Epithelial cell of esophagus (primary cell): ENCODE measurements at places on chromosomes 16 and 17.

DNA sequence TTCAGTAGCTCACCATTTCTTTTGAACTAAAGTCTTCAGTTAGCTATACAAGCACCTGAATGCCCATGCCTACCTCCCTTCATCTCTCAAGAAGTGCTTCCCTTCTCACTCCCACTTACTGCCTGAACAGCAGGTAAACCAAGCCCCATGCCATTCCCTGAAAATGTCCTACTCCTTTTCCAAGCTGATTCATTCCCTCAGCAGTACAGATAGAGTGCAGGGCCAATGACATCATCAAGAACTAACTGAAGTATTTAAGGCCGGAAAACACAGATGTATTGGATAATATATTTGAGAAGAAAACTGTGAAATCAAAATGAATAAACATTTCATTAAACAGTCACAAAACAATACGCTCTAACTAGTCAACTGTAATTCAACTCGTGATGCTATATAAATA, 478.8 kb upstream of the CDH11 start:
- DNase-seq: no peak

DNA sequence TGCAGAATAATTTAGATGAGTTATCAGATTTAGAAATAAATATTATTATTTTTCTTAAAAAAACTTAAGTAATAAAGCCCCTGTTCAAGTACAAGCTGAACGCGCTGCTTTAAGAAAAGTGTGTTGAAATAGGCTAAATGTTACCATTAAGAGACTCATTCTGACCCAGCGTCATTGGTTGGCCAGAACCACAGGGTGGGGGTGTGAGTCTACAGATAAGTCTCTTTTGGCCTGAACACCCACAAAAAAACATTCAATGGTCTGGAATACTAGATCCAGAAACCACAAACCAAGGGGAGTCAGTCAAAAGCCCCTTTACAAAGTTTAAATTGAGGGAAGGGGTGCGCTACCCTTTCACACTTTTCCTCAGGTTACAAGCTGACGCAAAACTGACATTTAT, 776.1 kb downstream of the KCNJ2 start:
- DNase-seq: no peak

- DNase-seq: no peak
Measured at GRCh38 chr17:39791111-39791992, 53.6 kb downstream of the GRB7 start.

- peak; percentile 57 for DNase-seq
Measured at GRCh38 chr17:28811651-28812090, 30.9 kb downstream of the FAM222B start.

GRCh38 chr17:20266806-20267458, 200.4 kb downstream of the LGALS9B start:
- peak; percentile 82 for DNase-seq

GRCh38 chr17:60947100-60947499, 269.4 kb downstream of the BCAS3 start:
- DNase-seq: no peak

DNA sequence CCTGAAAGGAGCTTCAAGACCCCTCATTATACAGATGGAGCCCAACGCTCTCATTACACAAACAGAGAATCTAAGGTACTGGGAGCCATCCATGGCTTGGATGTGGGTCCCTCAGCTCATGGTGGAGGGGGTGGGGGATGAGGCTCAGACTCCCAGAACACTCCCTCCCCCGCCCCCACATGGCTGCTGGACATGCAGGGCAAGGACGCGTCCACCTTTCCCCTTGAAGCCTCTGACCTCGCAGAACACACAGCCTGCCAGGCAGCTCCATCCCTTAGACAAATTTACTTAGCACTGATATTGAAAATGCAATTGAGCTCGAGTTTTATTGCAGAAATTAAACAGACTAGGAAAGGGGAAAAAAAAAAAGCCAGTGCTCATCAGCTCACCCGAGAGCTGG, 203.9 kb downstream of the ZNF423 start:
- no peak for DNase-seq

GRCh38 chr17:957856-958421, 21.6 kb downstream of the NXN start:
- no peak for DNase-seq

DNA sequence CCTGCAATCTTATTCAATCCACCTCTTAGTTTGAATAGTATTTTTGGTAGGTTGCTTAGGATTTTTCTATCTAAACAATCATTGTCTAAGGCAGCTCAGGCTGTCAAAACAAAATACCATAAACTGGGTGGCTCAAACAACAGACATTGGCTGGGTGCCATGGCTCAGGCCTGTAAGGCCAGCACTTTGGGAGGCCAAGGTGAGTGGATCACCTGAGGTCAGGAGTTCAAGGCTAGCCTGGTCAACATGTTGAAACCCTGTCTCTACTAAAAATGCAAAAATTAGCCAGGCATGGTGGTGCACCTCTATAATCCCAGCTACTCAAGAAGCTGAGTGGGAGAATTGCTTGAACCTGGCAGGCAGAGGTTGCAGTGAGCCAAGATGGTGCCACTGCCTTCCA, 126.7 kb downstream of the CYLD start:
- DNase-seq: no peak

- DNase-seq: peak; percentile 13
Measured at GRCh38 chr16:53664724-53665345, 38.8 kb downstream of the RPGRIP1L start.

GRCh38 chr17:59771093-59771492, 63.6 kb downstream of the VMP1 start:
- no peak for DNase-seq

- DNase-seq: no peak
Measured at GRCh38 chr17:77332034-77332971, 191.5 kb downstream of the SEC14L1 start.

DNA sequence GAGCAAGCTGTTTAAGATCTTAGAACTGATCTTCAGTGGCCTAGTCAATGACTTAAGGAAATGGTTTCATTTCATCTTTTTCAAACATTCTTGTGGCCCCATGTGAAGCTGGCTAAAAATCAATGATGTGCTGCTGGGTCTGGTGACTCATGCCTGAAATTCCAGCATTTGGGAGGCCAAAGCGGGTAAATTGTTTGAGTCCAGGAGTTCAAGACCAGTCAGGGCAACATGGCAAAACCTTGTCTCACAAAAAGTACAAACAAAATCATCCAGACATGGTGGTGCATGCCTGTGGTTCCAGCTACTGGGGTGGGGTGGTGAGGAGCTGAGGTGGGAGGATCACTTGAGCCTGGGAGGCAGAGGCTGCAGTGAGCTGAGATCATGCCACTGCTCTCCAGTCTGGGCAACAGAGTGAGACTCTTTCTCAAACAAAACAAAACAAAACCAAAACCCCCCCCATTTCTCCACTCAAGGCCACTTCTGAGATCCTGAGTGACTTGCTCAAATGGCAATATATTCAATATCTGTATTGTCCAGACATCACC, 17.4 kb upstream of the COL1A1 start:
- DNase-seq: peak; percentile 68

- peak; percentile 26 for DNase-seq
Measured at GRCh38 chr16:70381604-70382342, 35.1 kb downstream of the DDX19A start.
